ENCODE measurements at places on chromosomes 2 and 18. TPM values are rescaled to one million over a fixed set of nuclear protein-coding genes. Genes with fewer than 3 reads are reported as not detected.
A peak's percentile ranks its signal among the peaks of the same experiment; 100 is the strongest.

DNA sequence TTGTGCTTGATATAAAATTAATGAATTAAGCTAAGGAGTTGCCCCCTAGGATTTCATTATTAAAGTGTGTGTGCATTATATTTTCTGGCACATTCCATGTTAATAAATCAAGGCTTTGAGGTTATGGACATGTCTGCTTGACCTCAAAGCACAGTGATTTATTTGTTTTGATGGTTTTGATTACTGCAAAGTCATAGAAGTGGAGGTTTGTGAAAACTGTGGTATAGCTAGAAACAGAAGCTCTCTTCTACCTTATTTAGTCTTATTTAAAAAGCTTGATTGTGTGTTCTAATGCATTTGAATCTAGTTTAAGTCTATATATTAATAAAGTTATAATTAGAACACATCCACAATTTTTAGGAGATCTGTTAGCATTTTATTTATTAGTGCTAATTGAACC lies 32.2 kb downstream of the DOK6 start:
- no peaks in the 10 kb centered on the region for H3K27me3 ChIP-seq
- H3K4me3 ChIP-seq: no peak overlapping the region
- H3K4me1 ChIP-seq: no peaks in the 10 kb centered on the region
- no peak for DNase-seq

GRCh38 chr2:157312866-157313486 lies 12.6 kb downstream of the ERMN start:
- no peaks in the 10 kb centered on the region for H3K36me3 ChIP-seq
- H3K27ac ChIP-seq: no peak overlapping the region
- no peaks in the 10 kb centered on the region for H3K27me3 ChIP-seq
- no peaks in the 10 kb centered on the region for H3K4me1 ChIP-seq
- no peak for DNase-seq

DNA sequence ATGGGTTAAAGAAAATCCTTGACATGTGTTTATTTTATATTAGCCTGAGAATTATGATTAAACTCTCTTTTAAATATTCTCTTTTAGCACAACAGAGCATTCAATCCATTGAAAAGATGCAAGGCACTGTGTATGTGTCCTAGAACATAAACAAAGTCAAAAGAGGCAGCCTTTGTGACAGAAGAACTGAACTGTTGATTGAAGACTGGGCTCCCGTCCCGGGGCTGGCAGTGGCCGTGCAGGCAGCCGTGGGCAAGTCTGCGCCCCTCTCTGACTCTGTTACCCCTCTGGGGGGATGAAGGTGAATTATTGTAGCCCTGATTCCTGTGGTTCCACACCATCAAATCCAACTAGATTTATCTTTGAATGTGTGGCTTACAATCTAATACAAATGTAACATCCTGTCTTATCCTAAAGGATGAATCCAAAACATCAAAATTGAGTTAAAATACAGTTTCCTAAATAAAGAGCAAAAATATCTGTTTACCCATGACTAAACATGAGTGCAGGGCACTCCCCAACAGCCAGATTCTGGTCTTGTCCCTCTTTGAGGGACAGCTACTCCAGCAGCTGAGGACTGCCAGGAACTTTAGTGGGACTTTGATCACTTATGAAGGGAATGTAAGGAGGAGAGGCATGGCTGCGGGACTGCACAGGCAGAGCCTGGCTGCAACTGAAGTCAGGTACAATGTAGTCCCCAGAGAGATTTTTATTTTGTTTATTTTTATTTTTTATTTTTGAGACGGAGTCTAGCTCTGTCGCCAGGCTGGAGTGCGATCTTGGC lies 37.3 kb upstream of the SH3BP4 start:
- H3K27ac ChIP-seq: no peak overlapping the region
- H3K4me1 ChIP-seq: no peaks in the 10 kb centered on the region

- H3K4me1 ChIP-seq: peaks cover 3% of the 10 kb centered on the region
- H3K27me3 ChIP-seq: peaks cover 18% of the 10 kb centered on the region
- no peak overlapping the region for H3K27ac ChIP-seq
- no peak overlapping the region for H3K4me3 ChIP-seq
- no peaks in the 10 kb centered on the region for H3K36me3 ChIP-seq
- DNase-seq: no peak
Observed at GRCh38 chr2:37366773-37367172, 22.3 kb downstream of the QPCT start.

DNA sequence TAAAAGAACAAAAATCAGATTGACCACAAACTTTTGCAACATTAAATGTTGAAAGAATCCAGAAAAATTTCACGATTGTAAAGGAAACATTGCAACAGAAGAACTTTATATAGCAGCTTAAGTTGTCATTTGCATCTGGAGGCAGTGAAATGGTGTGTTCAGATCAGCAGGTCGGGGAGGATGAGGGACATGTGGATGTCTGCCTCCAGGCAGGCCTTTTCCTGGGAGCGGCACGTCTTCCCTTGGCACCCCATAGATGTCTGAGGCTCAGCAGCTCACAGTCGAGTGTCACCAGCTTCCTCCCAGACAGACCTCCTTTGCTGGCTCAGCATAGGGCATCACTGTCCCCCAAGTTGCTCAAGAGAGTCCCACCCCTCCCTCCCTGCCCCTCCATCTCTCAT lies 44.3 kb upstream of the ASB1 start:
- DNase-seq: no peak
- no peak overlapping the region for H3K4me3 ChIP-seq
- H3K27me3 ChIP-seq: no peaks in the 10 kb centered on the region
- H3K36me3 ChIP-seq: no peaks in the 10 kb centered on the region

GRCh38 chr2:183665425-183665824 lies 541.2 kb downstream of the NUP35 start:
- H3K27me3 ChIP-seq: no peaks in the 10 kb centered on the region
- H3K4me3 ChIP-seq: no peak overlapping the region
- DNase-seq: no peak
- H3K27ac ChIP-seq: no peak overlapping the region
- no peaks in the 10 kb centered on the region for H3K36me3 ChIP-seq

GRCh38 chr2:216665717-216666116 lies 29.6 kb downstream of the IGFBP5 start:
- H3K27me3 ChIP-seq: peaks cover 2% of the 10 kb centered on the region
- no peak for DNase-seq
- no peak overlapping the region for H3K27ac ChIP-seq
- H3K4me3 ChIP-seq: no peak overlapping the region
- no peaks in the 10 kb centered on the region for H3K36me3 ChIP-seq
- no peaks in the 10 kb centered on the region for H3K4me1 ChIP-seq

GRCh38 chr2:84857566-84857965 lies 23.3 kb downstream of the TRABD2A start:
- no peak overlapping the region for H3K27ac ChIP-seq
- no peaks in the 10 kb centered on the region for H3K36me3 ChIP-seq
- no peak for DNase-seq
- no peaks in the 10 kb centered on the region for H3K4me1 ChIP-seq
- H3K4me3 ChIP-seq: no peak overlapping the region
- H3K27me3 ChIP-seq: no peaks in the 10 kb centered on the region

GRCh38 chr2:99700482-99701398 lies 210.9 kb upstream of the REV1 start:
- no peaks in the 10 kb centered on the region for H3K4me1 ChIP-seq
- H3K4me3 ChIP-seq: no peak overlapping the region
- H3K36me3 ChIP-seq: no peaks in the 10 kb centered on the region
- no peak for DNase-seq

DNA sequence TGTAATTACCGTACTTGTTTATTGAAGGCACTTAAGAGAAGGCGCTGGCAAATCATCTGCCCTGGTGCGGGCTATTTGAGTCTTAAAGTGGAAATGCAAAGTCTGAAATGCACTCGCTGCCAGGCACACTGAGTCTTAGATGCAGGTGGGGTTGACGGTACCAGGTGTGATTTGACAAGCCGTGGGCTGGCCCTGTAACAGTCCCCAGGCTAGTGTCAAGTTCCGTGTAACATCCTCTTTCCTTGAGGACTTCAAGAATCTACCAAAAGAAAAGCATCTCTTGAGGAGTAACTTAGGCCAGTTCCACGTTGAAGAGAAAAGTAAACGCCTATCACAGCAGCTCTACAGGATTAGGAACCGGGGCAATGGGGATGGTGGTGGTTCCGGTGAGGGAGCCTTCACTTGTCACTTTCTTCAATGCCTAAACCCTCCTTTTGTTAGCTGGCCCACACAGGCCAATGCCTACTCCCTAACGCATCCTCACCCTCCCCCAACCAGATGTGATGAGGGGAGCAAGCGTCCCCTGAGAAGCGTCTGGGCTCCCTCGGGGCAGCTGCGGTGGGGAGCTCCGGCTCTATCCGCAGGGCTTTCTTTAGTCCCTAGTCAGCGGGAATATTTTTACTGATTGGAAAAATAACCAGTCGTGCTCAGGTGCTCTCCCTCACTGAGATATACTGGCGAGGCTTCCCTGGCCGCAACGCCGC lies 1.5 kb upstream of the UGP2 start:
- H3K27me3 ChIP-seq: no peaks in the 10 kb centered on the region
- H3K36me3 ChIP-seq: no peaks in the 10 kb centered on the region
- no peaks in the 10 kb centered on the region for H3K4me1 ChIP-seq
- H3K4me3 ChIP-seq: peak overlapping the region; percentile 80
- peak overlapping the region; percentile 98 for H3K27ac ChIP-seq
- DNase-seq: no peak

DNA sequence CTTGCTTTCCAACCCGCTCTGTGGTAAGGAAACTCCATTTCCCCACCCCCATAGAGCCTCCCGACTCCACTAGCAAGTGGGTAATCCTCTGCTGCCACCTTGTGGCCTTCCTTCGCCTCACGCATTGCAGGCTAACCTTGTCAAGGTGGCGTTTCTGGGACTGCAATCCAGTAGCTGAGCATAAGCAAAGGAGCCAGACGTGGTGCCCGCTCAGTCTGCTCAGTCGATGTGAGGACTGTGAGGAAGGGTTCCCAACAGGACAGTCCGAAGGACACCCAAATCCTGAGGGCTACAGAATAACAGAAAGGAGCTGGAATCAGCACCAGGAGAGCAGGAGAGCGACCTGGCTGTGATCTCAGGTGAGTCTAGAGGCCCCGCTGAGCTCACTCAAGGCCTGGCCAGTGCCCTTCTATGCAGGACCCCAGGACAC lies 144.2 kb downstream of the SUCLG1 start:
- H3K27me3 ChIP-seq: no peaks in the 10 kb centered on the region
- no peaks in the 10 kb centered on the region for H3K4me1 ChIP-seq
- no peak overlapping the region for H3K4me3 ChIP-seq
- peak; percentile 15 for DNase-seq
- H3K36me3 ChIP-seq: no peaks in the 10 kb centered on the region

DNA sequence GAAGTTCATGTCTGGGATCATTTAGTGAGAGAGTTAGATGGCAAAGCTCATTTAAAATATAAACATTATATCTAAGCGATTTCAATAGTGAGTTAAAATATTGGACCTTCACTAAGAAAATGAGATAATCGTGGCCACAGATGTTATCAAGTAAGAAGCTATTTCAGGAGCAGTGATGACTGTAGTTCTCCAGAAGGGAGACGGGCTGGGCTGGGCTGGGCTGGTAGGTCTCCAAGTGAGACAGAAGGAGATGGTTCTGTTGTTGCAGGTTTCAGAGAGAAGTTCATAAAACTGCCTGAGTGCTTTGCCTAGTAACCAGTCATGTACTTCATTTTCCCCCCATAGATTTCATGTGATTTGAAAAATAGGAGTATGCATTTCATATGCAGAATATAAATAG lies 130.1 kb upstream of the DAPL1 start:
- H3K4me3 ChIP-seq: no peak overlapping the region
- 0 out of 2 replicates have a peak, but pooled peaks cover 2% of the 10 kb centered on the region for H3K36me3 ChIP-seq
- no peaks in the 10 kb centered on the region for H3K27me3 ChIP-seq

DNA sequence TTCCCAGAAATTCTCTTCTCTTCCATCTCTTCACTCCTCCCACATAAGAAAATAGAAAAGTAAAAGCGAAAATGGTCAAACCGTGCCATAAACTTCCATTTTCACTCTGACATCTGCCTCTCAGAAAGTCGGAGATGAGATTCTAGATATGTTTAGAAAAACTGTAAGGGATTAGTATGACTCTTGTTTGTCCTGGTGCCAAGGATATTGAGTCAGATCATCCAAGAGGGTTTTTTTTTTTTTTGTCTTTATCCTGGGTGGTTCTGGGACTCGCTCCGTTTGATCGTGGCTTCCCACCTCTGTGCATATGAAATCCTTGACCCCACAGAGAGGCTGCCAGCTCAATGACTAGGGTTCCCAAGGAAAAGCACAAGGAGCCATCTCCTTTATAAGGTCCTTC lies 17.3 kb downstream of the EN1 start:
- H3K36me3 ChIP-seq: no peaks in the 10 kb centered on the region
- DNase-seq: no peak
- H3K4me3 ChIP-seq: no peak overlapping the region

DNA sequence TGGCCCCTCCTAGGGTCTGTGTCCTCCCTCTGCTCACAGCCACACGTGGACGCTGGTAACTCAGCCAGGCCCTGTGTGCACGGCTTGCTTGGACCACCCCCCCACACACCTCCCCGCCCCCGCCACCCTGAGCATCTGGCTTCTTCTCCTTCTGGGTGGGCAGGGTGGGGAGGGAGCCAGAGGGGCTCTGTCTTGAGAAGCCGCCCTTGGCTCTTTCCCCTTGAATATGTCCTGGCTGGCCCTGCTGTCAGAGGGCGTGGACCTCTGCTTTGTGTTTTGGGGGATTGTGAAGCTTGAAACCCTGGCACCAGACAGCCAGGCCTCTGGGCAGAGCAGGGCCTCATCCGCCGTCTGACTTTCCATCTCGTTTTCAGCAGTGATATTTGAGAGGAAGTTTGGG lies 72.1 kb downstream of the GLI2 start:
- no peak overlapping the region for H3K27ac ChIP-seq
- peaks cover 3% of the 10 kb centered on the region for H3K4me1 ChIP-seq
- H3K27me3 ChIP-seq: peaks cover 3% of the 10 kb centered on the region
- DNase-seq: no peak
- no peak overlapping the region for H3K4me3 ChIP-seq
- no peaks in the 10 kb centered on the region for H3K36me3 ChIP-seq

DNA sequence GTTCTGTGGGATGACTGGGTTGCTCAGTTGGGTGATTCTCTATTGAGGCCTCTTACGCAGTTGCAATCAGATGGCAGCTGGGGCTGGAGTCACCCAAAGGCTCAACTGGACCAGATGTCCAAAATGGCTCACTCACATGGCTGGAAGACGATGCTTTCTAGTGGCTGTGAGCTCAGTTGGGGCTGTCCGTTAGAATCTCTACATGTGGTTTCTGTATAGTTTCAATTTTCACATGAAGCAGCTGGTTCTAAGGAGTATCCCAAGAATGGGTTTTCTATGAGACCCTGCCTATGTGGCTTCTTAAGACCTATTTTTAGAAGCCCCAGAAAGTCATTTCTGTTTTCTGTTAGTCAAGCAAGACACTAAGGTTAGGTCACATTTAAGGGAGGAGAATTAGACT lies 4.4 kb downstream of the XRCC5 start:
- peak overlapping the region; percentile 99 for H3K27ac ChIP-seq
- DNase-seq: peak; percentile 73
- peaks cover 29% of the 10 kb centered on the region for H3K4me1 ChIP-seq
- H3K27me3 ChIP-seq: no peaks in the 10 kb centered on the region

- H3K4me1 ChIP-seq: no peaks in the 10 kb centered on the region
- no peaks in the 10 kb centered on the region for H3K27me3 ChIP-seq
- no peak overlapping the region for H3K27ac ChIP-seq
- H3K36me3 ChIP-seq: no peaks in the 10 kb centered on the region
- H3K4me3 ChIP-seq: no peak overlapping the region
Observed at GRCh38 chr18:37442477-37442876, 123.1 kb downstream of the CELF4 start.

Gene TGOLN2
- total RNA-seq: 64.7 TPM

Gene SMYD1
- not detected for total RNA-seq

Gene GAL3ST2
- 0.48 TPM for total RNA-seq

Gene KIF5C
- 0.37 TPM for total RNA-seq

Gene IL18R1
- 10.4 TPM for total RNA-seq

Gene EPB41L3
- 0.21 TPM for total RNA-seq

Gene NT5C1B
- not detected for total RNA-seq

Measured in GM12878 (cell line).